ENCODE measurements at places on chromosomes 7 and 10. TPM values are rescaled to one million over a fixed set of nuclear protein-coding genes. Genes with fewer than 3 reads are reported as not detected.

The EMX2 gene
- total RNA-seq: 1.1 TPM

The GPR85 gene
- 2.4 TPM for total RNA-seq

The PAPSS2 gene
- total RNA-seq: 96.9 TPM

The BTBD16 gene
- 0.09 TPM for total RNA-seq

The GLCCI1 gene
- total RNA-seq: 11.7 TPM

The KLLN gene
- total RNA-seq: 2.0 TPM

The PCLO gene
- total RNA-seq: 0.36 TPM

The BTRC gene
- 12.6 TPM for total RNA-seq

The HHEX gene
- total RNA-seq: 0.49 TPM

The MSS51 gene
- 2.5 TPM for total RNA-seq

The PRLHR gene
- not detected for total RNA-seq

The CFTR gene
- 0.09 TPM for total RNA-seq

The ACSM6 gene
- not detected for total RNA-seq

The ADRB1 gene
- total RNA-seq: not detected

The DPYSL4 gene
- 4.2 TPM for total RNA-seq

The CPVL gene
- total RNA-seq: 3.2 TPM

The CYP3A5 gene
- 1.1 TPM for total RNA-seq

The SFRP5 gene
- total RNA-seq: not detected

Data from fibroblast of the aortic adventitia (primary cell).